Panc1 (cell line): ENCODE measurements at places on chromosomes 3 and 15. TPM values are rescaled to one million over a fixed set of nuclear protein-coding genes. Genes with fewer than 3 reads are reported as not detected.

SLC27A2 gene
- 0.18 TPM for total RNA-seq

UBAP1L gene
- 1.7 TPM for total RNA-seq

PLA2G4F gene
- total RNA-seq = not detected

DNA sequence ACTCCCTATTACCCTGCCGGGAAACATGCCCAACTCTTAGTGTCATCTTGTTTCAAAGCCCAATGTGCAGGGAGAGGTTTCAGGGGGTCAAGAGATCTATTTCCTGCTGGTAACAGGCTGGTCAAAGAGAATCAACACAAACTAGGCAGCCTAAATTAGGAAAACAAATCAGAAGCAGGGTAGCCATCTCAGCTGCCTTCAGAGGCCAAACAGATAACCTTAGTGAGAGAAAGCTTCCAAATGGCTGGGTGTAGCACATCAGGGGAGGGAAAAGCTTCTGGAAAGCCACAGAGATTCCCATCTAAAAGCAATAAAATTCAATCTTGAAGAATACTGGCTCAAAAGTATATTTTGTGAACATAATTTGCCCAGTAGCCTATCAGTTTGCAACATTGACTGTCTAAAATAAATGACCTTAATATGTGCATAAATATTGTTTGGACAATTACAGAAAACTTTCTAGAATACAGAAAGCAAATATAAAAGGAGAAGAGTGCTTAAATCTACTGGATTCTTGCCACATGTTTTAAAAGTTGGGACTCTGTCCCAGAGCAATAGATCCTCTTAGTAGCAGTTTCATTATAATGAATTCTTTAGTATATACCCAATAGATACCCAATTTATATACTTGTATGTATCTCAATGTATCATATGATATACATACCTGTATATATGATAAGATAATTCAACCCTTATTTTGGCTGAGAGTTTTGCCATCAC lies 371.9 kb upstream of the RARB start:
- no peak overlapping the region for H3K27ac ChIP-seq
- H3K27me3 ChIP-seq = no peaks in the 10 kb centered on the region

GRCh38 chr3:158808697-158809096 lies 6.8 kb downstream of the MFSD1 start:
- H3K4me1 ChIP-seq = peaks cover 8% of the 10 kb centered on the region; the same call in 1 of the 2 replicates
- 0 out of 2 replicates have a peak, but pooled peaks cover 4% of the 10 kb centered on the region for H3K36me3 ChIP-seq
- H3K4me3 ChIP-seq = no peak overlapping the region
- H3K27ac ChIP-seq = no peak overlapping the region
- no peaks in the 10 kb centered on the region for H3K27me3 ChIP-seq

DNA sequence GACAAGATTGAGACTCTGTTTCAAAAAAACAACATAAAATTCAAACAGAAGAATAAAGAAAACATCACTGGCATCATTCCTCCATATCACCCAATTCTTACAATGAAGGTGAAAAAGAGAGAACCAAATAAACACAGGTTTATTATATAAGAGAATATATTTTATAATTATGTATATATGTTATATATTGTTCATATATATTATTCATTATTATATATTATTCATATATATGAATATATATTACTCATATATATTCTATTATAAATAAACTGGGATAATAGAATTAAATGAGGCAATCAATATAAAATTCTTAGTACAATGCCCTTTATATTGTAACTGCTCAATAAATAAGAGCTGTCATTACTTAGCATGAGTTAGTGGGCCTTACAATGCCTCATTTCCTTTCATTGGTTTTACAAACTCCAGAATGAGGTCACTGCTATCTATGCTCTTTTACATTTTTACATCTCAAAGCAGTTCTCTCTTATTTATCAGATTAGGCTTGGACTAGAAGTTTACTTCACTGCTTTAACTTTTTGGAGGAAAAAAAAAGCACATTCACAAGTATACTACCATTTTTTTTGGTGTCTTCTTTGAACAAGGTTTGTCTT lies 135.5 kb upstream of the TTC14 start:
- H3K4me3 ChIP-seq = no peak overlapping the region
- no peaks in the 10 kb centered on the region for H3K4me1 ChIP-seq
- DNase-seq = no peak
- H3K27me3 ChIP-seq = no peaks in the 10 kb centered on the region
- H3K36me3 ChIP-seq = no peaks in the 10 kb centered on the region

DNA sequence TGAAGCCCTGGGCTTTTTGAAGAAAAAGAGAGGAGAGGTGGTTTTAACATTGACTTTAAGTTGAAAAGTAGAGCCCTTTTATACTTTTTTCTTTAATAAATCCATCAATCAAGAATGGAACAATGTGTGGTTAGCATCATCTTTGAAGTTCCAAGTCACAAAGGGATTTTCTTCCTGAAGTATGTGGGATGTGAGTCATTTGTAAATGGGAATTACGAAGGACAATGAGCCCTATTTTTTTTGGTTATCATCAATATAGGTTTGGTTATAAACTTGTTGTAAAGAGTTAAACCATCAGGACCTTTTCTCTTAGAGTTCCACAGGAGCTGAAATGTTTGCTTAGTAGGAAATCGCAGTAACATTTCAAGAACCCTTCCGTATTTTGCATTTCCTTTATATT lies 38.3 kb downstream of the PIK3CA start:
- H3K27ac ChIP-seq = no peak overlapping the region
- H3K4me3 ChIP-seq = no peak overlapping the region
- H3K4me1 ChIP-seq = no peaks in the 10 kb centered on the region
- no peaks in the 10 kb centered on the region for H3K36me3 ChIP-seq

DNA sequence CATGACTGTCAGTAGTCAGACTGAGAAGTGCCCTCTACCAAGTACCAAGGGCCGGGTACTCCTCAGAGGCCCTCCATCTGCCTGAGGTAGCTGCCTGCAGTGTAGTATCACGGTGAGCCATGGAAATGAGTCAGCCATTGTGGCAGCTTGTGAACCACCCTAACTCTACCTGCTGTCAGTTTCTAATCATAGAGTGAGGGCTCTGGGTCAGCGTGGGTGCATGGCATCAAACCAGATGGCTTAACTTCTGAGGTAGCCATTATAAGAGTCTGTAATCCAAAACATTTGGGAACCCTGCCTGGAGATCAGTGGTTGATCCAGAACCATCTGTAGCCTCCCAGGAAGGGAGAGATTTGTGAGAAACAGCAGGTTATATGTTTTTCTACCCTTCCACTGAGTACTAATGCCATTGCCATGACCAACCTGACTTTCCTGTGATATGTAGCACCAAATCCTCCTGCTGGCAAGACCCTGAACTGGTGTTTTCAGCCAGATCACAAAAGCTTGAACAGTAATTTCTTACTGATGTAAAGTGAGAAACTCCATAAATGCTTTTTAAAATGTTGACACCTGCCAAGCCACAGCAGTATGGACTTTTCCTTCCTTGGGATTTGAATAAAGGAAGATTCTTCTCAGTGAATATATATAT lies 38.9 kb downstream of the ABHD2 start:
- no peaks in the 10 kb centered on the region for H3K27me3 ChIP-seq
- H3K4me1 ChIP-seq = no peaks in the 10 kb centered on the region
- no peak overlapping the region for H3K4me3 ChIP-seq
- no peak overlapping the region for H3K27ac ChIP-seq
- no peak for DNase-seq

GRCh38 chr3:188391592-188391991 lies 237.6 kb downstream of the LPP start:
- no peaks in the 10 kb centered on the region for H3K36me3 ChIP-seq
- H3K4me1 ChIP-seq = no peaks in the 10 kb centered on the region; the same call in 1 of the 2 replicates
- H3K27me3 ChIP-seq = no peaks in the 10 kb centered on the region
- H3K4me3 ChIP-seq = no peak overlapping the region
- H3K27ac ChIP-seq = no peak overlapping the region
- DNase-seq = no peak
